ENCODE measurements at places on chromosomes 1 and 21. TPM values are rescaled to one million over a fixed set of nuclear protein-coding genes. Genes with fewer than 3 reads are reported as not detected.

Gene COL8A2
- 3.6 TPM for total RNA-seq

DNA sequence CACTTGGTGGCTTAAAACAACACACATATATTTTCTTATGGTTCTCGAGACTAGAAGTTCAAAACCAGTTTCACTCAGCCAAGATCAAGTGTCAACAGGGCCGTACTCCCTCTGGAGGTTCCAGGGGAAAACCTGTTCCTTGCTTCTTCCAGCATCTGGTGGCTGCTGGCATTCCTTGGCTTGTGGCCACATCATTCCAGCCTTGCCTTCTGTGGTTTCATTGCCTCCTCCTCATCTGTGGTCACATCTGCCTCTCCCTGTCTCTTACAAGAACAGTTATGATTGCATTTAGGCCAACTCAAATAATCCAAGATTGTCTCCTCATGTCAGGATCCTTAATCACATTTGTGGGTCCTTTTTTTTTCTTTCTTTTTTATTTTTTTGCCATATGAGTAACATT is 240.7 kb upstream of the HOOK1 start:
- no peaks in the 10 kb centered on the region for H3K36me3 ChIP-seq
- no peak overlapping the region for H3K27ac ChIP-seq
- H3K27me3 ChIP-seq, result no peaks in the 10 kb centered on the region
- H3K4me3 ChIP-seq, result no peak overlapping the region

DNA sequence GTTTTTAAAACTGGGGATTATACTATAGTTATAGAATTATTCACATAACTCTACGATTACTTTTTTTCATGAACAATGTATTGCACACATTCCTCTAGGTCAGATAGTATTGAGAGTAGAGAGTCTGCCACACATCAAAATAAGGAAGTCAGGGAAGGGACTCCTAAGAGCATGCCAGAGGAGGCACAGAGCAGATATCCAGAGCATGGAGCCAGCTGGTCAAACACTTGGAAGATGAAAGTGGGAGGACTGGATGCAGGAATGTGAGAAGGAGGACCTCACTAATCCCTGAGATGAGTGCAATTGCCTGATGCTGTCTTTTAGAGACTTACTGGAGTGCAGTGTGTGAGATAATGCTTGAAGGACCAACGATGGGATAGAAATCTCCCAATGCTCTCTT is 9.6 kb upstream of the RFX5 start:
- no peaks in the 10 kb centered on the region for H3K36me3 ChIP-seq
- H3K4me1 ChIP-seq, result no peaks in the 10 kb centered on the region
- no peak for DNase-seq
- no peaks in the 10 kb centered on the region for H3K27me3 ChIP-seq
- H3K4me3 ChIP-seq, result no peak overlapping the region
- H3K27ac ChIP-seq, result no peak overlapping the region

DNA sequence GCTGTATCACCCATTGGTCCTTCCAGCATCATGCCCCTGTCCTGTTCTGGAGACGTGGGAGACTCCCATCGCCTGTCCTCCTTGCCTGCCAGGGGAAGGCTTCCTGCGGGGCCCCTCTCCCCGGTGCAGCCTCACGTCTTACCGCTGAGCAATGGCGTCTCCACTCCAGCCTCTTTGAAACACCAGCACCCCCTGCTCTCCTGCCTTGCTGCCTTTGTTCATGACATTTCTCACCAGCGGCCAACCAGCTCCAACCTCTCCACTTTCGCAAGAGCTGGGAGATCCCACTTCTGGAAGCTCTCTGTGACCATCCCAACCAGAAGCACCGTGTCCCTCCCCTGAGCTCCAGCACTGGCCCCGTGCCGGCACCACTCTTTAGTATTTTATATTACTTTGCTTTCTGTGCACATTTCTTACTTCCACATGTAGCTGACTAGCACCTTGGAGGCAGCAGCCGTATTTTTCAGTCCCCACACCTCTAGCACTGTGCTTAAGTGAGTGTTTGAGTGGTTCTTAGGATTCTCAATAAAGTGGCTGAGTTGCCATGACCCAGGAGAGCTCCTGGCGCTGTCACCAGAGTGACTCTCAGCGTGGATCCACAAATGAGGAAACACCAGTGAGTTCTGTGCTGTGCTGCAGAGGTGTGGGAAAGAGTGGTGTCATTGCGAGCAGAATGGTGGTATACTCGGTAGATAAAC is 83.5 kb downstream of the ATP5PO start:
- peaks cover 9% of the 10 kb centered on the region for H3K4me1 ChIP-seq
- no peaks in the 10 kb centered on the region for H3K27me3 ChIP-seq
- H3K4me3 ChIP-seq, result no peak overlapping the region
- no peak overlapping the region for H3K27ac ChIP-seq
- peaks cover 66% of the 10 kb centered on the region for H3K36me3 ChIP-seq

DNA sequence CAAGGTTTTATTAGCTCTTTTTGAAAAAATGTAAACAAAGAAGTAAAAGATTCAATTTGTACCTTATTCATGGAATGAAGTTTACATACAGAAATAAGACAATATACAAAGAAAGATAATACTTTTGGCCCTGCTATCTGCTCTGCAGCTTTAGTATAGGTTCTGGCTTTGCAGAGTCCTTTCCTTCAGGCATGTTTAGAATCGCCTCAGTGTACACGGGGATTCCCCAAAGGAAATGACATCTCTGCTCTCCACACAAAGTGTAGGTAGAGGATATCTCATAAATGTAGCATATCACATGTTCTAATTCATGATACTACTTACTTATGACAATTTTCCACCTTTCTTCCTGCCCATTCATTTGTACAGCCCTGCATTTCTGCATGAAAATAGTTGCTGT is 222.6 kb upstream of the DPYD start:
- no peaks in the 10 kb centered on the region for H3K36me3 ChIP-seq
- no peak for DNase-seq
- no peaks in the 10 kb centered on the region for H3K27me3 ChIP-seq
- H3K27ac ChIP-seq, result no peak overlapping the region

DNA sequence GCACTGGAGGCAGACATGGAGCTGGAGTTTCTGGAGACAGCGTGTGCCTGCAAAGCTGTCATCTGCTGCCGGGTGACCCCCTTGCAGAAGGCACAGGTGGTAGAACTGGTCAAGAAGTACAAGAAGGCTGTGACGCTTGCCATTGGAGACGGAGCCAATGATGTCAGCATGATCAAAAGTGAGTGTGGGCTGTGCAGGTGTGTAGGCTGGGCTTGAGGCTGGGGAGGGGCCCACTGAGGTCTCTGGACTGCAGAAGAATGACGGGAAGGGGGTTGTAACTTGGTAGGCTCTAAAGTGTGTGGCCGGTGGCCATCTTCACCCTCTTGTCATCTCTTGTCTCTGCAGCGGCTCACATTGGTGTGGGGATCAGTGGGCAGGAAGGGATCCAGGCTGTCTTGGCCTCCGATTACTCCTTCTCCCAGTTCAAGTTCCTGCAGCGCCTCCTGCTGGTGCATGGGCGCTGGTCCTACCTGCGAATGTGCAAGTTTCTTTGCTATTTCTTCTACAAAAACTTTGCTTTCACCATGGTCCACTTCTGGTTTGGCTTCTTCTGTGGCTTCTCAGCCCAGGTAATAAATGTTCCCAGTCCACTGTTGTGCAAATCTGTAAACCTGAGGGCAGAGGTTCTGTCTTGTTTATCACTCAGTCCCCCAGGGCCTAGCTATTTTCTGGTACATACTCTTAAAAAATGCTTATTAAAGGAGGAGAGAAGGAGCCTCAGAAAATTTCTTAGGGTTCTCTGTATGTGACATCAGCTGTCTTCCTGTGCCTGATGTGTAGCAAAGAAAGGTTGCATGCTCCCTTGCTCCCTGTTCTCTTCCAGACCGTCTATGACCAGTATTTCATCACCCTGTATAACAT is 19.9 kb downstream of the ATP8B2 start:
- H3K4me1 ChIP-seq, result no peaks in the 10 kb centered on the region
- H3K27ac ChIP-seq, result no peak overlapping the region
- peak; percentile 57 for DNase-seq
- peaks cover 74% of the 10 kb centered on the region for H3K36me3 ChIP-seq

DNA sequence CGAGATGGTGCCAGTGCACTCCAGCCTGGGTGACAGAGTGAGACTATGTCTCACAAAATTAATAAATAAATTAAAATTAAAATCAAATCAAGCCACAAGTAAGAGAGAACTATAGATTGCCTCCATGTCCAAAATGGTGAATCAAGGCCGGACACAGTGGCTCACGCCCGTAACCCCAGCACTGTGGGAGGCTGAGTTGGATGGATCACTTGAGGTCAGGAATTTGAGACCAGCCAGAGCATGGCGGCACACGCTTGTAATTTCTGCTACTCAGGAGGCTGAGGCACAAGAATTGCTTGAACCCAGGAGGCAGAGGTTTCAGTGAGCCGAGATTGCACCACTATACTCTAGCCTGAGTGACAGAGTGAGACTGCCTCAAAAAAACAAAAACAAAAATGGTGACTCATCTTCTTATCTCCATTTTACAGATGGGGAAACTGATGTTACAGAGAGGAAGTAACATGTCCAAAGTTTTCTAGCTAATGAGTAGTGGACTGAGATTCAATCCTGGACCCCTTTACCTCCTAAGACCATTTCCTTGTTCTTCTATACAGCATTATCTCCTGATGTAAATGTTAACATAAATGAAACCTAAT is 99.0 kb upstream of the HNRNPU start:
- H3K4me1 ChIP-seq, result peaks cover 20% of the 10 kb centered on the region
- no peak overlapping the region for H3K4me3 ChIP-seq
- DNase-seq, result no peak
- no peaks in the 10 kb centered on the region for H3K36me3 ChIP-seq
- H3K27ac ChIP-seq, result peak overlapping the region; percentile 83

DNA sequence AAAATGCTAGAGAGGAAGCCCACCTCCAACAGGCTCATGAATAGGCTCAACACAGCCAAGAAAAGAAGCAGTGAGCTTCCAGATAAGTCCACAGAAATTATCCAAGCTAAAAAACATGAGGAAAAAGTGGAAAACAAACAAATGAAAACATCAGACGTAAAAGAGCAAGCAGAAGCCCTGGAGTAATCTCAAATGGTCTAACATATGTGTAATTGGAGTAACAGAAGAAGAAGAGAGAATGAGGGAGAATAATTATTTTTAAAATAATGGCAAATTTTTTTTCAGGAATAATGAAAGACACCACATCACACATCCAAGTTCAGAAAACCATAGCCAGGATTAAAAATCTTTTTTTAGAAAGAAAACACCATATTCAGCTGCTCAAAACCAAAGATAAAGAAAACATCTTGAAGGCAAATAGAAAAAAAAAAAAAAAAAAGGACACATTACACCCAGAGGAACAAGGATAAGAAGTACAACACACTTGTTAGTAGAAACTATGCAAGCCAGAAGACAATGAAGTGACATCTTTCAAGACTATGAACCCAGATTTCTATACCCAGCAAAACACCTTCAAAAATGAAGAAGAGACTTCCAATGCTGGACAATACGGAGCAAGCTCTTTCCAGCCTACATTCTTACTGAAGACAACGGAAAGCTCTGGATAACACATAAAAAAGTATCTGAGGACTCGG is 10.6 kb upstream of the SUMO3 start:
- H3K27ac ChIP-seq, result no peak overlapping the region
- no peak for DNase-seq
- no peak overlapping the region for H3K4me3 ChIP-seq

DNA sequence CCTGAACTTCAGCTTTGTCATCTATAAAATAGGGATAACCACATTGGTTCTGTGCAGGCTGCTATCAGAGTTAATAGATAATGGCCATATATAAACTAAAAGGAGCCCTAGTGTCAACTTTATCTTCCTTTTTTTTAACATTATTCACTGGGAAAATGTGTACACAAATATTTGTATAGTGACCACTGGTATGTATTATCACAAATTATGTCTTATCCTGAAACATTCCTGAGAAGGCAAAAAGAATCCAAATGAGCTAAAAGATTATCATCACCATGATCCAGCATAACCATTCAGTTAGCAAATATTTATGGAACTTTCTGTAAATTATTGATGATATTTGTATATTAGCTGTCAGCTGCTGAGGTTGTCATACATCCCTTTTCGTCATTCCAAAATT is 16.6 kb downstream of the ANGPTL3 start:
- no peak overlapping the region for H3K27ac ChIP-seq
- H3K36me3 ChIP-seq, result no peaks in the 10 kb centered on the region
- H3K4me1 ChIP-seq, result no peaks in the 10 kb centered on the region
- DNase-seq, result no peak
- no peak overlapping the region for H3K4me3 ChIP-seq

DNA sequence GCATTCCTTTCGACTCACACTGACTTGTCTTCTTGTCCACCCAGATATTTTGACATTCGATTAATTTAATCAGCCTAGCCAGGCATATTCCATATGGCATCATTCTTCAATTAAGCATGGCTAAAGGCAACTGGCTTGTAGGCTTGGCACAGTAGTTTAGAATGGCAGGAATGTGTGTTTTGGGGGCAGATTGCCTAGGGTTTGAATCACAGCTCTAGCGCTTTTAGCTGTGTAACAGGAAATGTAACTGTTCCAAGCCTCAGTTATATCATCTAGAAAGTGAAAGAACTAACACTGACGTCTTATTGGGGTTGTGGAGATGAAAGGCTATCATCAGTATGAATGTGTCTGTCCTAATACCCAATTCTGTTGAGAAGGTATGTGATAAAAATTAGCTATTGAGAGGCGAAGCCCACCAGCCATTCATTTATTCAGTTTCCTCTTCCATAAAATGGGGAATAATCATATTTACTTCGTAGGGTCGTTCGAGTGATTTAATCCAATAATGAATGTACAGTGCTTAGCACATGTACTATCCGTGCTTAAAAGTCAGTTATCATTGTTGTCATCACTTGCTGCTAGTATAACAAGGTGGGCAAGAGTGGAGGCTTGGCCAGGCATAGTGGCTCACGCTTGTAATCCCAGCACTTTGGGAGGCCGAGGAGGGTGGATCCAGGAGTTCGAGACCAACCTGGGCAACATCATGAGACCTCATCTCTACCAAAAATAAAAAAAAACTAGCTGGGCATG is 41.6 kb upstream of the GRHL3 start:
- no peak overlapping the region for H3K27ac ChIP-seq
- no peaks in the 10 kb centered on the region for H3K36me3 ChIP-seq
- H3K4me1 ChIP-seq, result no peaks in the 10 kb centered on the region
- no peak for DNase-seq
- H3K27me3 ChIP-seq, result no peaks in the 10 kb centered on the region

- H3K36me3 ChIP-seq, result no peaks in the 10 kb centered on the region
- H3K4me1 ChIP-seq, result peaks cover 5% of the 10 kb centered on the region
- no peak for DNase-seq
- no peaks in the 10 kb centered on the region for H3K27me3 ChIP-seq
Measured at GRCh38 chr1:220296981-220297380, 24.7 kb upstream of the RAB3GAP2 start.

DNA sequence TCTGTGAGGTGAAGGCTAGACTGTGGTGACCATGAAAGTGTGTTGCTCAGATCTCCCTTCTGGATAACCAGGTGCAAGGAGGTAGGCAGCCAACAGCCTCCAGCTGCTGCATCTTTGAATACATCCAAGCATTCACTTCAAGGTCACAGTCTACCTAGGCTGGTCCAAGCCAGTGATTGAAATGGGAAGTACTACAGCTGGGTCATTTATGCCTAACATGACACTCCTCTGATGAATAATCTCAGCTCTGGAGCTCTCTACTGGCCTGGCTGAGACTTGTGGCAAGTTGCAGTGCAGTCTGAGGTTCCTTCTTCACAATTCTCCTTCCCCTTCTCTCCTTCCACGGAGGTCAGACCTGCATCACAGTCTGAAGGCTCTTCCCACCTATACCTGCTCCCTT is 35.0 kb upstream of the ARHGAP29 start:
- H3K27me3 ChIP-seq, result no peaks in the 10 kb centered on the region
- H3K4me1 ChIP-seq, result no peaks in the 10 kb centered on the region
- no peak overlapping the region for H3K4me3 ChIP-seq

Gene HRNR
- not detected for total RNA-seq
